ENCODE measurements at places on chromosomes 4 and X.

- DNase-seq, result peak; percentile 22
Observed at GRCh38 chr4:42498040-42498439, 100.8 kb downstream of the SHISA3 start.

DNA sequence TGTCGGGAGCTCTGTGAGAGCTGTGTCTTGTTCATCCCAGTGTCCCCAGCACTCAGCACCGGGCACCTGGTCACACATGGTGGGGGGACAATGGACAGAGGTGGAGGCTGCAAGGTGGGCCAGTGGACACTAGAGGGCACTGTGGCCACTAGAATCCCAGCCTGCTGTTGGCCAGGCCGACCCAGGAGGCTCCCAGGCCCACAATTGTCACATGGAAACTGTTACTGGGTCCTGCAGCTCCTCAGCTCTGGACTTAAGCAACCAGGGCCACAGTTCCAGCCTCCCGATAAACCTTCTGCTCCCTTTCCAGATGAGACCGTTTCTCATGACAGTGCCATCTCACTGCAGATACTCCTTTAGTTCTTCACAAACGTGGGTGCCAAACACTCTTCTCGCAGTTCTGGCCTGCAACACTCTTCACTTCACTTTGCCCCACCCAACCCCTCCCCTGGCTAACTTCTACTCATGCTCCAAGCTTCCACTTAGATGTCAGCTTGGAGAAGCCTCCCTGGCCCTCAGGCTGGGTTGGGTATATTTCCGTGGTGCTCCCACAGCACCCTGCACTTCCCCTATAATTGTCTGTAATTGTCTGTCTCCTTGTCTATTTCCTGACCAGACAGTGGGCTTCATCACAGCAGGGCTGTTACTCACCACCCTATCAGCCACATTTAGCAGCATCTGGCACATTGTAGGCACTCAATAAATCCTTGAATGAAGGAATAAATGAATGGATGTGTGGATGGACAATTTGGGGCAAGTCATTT is 3.5 kb upstream of the IQSEC2 start:
- no peak for DNase-seq

DNA sequence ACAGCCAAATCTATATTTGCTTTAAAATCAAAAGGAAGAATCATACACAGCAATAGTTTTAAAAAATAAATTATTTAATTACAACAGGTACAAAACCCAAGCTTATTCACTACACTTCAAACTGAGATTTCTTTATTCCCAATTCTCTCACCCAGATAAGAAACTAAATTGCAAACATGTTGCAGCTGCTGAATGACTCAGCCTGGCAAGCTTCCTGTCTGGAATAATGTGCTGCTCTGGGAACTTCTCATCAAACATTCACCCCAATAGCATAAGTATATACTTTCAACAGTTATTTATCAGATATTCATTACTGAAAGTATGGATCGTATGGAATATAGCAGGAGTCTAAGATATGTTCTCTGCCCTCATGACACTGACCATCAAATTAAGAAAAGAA is 43.0 kb upstream of the GABRA2 start:
- peak; percentile 1 for DNase-seq

DNA sequence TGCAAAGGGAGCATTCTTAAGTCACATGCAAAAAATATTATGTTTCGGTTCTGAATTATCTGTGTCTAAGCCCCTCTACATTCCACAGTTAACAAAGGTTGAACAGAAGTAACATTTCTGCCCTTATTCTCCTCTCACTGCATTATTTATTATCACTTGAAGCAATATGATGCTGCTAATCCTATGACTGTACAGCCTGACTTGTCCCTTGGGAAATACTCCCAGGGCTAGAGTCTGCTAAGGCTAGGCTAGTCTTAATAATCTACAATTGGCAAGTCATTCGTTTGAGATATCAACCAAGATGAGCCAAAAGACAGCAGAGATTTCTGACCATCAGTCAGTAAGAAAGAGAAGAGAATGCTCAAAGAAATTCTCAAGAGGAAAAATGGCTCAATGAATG is 226.9 kb upstream of the HCCS start:
- DNase-seq, result no peak

DNA sequence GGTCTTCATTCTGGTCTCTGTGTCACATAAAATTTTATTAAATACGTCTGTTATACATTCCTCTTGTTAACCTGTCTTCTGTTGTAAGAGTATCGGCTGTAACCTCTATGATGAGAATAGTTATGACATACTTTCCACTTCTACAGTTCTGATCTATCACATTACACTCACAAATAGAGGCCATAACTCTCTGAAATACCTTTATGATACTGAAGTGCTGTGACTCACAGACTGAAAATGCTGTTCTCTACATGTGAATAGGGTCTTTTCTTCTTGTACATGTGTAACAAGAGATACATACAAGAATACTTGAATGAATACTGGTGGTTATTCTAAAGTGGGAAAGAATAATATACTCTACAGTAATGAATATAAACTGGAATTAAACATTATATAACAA is 1047.6 kb downstream of the TECRL start:
- no peak for DNase-seq

GRCh38 chr4:74039315-74039763 is 850 bp upstream of the CXCL3 start:
- no peak for DNase-seq

Data from hindlimb muscle (tissue), 1 donor.